ENCODE measurements at places on chromosomes 2 and 18.

GRCh38 chr18:68992719-68993482, 195.0 kb downstream of the CCDC102B start:
- DNase-seq: no peak

DNA sequence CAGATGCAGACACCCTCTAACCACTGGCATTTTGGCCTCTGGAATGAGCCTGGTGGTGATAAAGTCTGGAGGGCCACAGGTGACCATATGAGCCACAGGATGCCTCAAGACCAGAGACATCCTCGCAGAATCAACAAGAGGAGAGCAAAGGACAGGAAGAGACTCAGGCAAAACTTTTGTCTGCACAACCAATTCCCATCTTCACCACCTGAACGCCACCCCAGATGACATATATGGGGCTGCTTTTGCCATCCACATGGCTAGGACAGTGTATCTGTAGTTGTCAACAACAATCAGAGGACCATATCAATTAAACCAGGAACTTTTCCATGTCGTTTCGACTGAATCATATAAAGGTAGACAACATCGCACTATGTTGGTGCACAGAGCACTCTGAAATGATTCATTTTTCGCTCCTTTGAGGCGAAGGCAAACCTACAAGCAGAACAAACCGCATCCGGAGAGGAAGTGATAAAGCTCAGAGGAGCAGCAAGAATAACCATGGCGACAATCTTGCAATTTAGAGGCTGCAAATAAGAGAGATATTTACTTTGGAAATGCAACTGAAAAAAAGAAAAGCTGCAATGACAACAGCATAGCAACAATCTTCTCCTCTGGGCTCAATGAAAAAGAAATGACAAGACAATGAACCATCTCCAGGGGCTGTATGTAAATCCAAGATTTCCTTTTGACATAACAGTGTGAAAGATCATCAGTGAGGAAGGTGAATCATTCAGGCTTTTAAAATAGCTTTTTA, 204.5 kb downstream of the ARL4C start:
- peak; percentile 93 for DNase-seq

DNA sequence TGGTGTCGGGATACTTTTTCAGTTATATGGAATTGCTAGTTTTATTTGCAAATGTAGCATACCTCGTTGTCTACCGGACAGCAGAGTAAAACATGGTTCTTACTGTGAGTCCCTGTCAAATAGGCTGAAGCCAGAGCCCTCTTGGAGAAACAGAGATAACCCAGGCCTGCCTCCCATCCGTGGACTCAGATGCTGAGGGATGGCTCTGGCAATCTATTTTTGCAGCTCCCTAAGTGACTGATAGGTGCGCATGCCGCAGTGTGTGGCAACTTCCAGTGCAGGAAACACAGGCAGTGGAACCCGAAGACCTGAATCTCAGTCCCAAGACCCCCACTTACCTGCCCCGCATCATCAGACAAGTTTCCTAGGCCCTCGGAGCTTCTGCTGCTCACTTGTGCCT, 33.6 kb downstream of the STEAP3 start:
- DNase-seq: no peak

GRCh38 chr2:206211657-206212255, 52.1 kb downstream of the EEF1B2 start:
- no peak for DNase-seq

DNA sequence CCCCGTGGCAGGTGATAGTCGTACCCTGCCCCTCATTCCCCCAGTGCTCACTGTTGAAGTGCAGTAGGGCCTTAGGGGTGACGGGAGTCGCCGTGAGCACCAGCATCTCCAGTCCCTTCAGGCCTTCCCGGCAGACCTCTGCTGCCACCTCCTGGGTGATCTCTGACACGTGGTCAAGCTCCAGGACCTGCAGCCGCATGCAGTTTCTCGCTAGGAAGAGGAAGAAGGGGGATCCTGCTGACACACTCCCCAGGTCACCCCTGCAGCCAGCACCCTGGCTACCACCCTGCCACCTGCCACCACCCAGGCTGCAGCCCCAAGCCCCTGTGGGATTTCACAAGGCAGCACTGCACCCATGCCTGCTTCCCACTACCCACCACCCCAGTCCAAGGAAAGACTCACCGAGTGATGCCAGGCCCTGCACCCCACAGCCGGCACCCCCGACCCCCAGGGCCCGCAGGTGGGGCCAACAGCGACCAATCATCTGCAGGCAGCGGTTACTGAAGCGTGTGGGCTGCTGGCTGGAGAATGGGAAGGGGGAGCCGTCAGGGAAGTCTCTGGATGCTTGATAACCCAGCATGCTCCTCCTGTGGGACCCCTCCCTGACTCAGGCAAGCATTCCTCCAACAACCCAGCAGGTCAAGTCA, 23.8 kb downstream of the FBXO41 start:
- no peak for DNase-seq
